ENCODE measurements at places on chromosomes 2 and 18.

DNA sequence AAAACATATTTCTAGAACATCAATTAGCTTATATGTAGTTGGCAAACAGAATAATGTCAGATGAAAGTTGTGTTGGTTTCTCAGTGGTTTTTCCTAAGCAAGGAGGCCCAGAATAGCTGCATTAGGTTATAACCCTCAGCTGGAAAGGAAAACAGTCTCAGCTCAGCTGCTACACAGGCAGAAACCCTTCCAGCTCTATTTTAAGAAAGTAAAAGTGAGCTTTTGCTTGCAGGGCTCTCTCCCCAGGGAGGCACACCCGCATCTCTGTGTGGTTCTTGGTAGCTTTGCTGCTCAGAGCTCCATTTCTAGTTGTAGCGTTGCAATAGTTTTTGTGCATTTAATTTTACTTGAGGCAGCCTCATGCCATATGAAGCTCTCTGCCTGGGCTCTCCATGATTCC, 54.6 kb downstream of the PIKFYVE start:
- DNase-seq = no peak

DNA sequence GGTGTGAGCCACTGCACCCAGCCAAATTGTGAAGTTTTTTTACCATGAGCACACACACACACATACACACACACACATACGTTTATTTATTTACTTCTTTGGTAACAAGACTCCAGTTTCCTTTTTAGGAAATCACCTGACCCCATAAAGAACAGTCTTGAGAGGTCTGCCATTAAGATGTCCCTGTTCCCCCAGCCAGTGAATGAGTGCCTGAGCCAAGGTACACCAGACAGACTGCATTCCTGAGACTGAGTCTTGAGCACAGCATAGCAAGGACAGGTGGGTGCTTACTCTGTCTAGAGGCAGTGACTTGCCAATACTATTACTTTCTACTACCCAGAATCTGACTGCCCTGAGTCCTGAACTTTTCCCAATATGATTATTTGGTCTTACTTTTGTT, 167.2 kb upstream of the SATB2 start:
- DNase-seq = no peak

DNA sequence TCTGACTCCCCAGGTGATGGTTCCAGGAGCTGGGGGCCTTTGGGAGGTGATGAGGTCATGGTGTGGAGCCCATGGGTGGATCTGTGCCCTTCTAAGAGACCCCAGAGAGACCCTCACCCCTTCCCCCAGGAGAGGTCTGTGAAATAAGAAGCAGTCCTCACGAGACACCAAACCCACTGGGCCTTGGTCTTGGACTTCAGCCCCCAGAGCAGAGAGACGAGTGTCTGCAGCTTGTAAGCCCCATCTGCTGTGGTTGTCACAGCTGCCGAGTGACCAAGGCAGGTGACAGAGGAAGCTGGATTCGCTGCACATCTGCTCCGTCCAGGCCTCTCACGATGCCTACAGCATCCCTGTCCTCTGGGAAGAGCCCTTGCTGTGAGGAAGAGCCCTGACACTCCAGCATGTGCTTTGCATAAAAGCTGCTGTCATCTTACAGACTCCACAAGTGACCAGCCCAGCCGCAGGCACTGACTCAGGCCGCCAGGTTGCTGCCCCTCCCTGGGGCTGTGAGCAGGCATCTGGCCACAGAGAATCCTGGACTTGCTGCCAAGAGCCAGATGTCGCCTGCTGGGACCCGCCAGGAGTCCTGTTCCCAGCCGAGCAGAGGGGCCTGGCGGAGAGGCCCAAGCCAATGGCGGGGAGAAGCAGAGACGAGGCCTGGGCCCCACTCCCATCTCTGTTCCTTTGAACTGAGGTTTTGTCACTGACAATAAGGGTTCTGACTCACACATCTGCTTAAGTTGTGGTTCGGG, 150.8 kb downstream of the PXDN start:
- DNase-seq = no peak

GRCh38 chr2:174635776-174636404, 38.3 kb upstream of the WIPF1 start:
- DNase-seq = no peak

DNA sequence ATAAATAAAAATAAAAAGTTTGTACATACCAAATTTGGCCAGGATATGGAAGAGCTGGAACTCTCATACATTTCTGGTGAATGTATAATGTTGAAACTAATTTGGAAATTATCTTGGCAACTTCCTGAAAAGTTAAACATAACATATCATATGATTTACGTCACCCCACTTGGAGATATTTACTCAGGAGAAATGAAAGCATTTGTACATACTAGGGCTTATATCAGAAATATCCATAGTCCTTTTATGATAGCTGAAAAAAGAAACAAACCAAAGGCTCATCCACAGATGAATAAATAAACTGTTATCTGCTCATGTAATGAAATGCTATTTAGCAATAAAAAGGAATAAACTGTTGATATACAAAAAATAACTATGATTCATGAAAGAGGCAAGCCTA, 318.2 kb upstream of the NRXN1 start:
- DNase-seq = no peak

DNA sequence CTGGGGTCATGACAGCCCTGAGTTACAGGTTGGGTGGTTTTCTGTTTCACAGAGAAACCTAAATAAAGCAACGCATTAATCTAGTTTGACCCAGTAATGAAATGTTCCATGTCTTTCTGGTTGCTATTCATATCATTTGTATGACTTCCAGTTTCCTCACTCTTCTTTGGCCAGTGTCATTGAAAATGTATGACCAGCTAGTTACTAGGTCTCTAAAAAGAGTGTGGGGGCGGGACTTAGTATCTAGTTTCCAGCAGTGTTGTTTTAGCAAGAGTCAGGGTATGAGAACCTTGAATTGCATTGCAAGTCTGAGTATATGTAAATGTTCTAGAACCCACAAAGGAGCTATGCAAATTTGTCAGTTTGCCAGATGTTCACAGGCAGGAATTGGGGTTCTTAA, 47.7 kb downstream of the SLC9A2 start:
- no peak for DNase-seq

DNA sequence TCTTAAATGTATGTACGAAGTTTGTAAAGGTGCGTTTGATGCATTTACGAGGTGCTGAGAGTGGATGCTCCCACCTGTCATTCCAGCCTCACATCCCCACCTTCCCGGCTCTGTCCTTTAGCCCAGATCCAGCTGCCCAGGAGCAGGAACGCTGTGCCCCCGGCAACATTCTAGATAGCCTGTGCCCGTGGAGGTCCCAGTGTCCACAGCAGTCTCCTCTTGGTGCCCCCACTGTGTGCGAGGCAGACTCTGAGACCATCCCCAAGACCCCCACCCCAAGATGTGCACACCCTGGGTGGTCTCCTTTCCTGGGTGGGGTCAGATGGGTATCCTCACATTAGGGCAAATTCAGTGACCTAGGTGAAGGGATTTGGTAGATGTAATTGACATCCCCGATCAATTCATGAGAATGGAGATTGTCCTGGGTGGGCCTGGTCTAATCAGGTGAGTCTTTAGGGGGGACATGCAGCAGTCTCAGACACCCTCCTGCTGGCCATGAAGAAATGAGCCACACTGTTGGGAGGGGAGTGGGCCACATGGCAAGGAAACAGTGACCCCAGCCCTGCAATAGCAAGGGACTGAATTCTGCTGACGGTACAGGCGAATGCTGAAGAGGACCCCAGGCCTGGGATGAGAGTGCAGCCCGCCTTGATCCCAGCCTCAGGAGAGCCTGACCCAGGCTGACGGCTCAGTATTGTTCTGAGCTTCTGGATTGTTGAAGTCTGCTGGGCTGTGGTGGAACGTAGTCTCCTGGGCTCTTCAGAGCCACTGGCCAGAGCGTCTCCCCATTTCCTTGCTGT, 203.3 kb downstream of the FAM210A start:
- DNase-seq = no peak

DNA sequence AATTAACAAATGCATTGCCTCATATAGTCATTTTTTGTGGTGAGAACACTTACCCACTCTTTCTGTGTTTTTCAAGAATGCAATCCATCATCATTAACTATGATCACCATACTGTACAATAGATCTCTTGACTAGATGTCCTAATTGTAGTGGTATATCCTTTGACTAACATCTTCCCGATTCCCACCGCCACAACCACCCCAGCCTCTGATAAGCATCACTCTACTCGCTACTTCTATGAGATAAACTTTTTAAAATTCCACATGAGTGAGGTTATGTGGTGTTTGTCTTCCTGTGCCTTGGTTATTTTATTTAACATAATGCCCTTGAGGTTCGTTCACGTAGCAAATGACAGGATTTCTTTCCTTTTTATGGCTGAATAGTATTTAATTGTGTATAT, 6.6 kb downstream of the VWA3B start:
- no peak for DNase-seq

- DNase-seq = no peak
Measured at GRCh38 chr2:161576421-161576820, 47.8 kb upstream of the SLC4A10 start.

DNA sequence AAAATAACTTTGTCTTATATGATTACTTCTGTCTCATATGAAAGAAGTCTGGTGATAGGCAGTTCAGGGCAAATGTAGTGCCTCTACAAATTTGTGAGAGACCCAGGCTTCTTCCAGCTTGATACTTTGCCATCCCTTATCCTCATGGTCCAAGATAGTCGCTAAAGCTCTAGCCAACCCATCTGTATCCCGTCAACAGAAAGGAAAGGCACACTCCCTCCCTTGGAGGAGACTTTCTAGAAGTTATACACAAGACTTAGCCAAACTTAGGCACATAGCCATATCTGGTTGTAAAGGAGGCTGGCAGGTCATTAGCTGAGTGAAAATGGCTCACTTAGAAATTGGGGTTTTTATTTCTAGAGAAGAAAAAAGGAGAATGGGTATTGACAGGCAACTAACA, 14.3 kb upstream of the EHBP1 start:
- DNase-seq = no peak

DNA sequence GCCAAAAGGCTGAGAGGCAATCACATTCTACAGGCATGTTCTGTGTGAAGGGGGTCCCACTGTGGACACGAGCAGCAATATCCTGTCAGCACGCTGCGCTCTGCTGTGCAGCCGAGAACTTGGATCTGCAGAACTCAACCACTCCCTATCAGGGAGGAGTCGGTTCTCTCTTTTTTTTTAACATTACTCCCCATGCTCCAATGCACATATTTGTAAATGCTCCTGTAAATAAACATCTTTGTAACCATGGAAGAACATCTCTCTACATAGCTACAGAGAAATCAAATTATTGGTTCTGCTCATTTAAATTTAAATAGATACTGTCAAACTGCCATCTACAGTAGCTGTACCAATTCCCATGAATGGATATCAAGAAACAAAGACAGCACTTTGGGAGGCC, 3.0 kb upstream of the ANKRD23 start:
- no peak for DNase-seq

- DNase-seq = no peak
Measured at GRCh38 chr2:88815697-88816096, 124.2 kb downstream of the RPIA start.

- DNase-seq = no peak
Measured at GRCh38 chr18:9870431-9871008, 15.3 kb upstream of the TXNDC2 start.

DNA sequence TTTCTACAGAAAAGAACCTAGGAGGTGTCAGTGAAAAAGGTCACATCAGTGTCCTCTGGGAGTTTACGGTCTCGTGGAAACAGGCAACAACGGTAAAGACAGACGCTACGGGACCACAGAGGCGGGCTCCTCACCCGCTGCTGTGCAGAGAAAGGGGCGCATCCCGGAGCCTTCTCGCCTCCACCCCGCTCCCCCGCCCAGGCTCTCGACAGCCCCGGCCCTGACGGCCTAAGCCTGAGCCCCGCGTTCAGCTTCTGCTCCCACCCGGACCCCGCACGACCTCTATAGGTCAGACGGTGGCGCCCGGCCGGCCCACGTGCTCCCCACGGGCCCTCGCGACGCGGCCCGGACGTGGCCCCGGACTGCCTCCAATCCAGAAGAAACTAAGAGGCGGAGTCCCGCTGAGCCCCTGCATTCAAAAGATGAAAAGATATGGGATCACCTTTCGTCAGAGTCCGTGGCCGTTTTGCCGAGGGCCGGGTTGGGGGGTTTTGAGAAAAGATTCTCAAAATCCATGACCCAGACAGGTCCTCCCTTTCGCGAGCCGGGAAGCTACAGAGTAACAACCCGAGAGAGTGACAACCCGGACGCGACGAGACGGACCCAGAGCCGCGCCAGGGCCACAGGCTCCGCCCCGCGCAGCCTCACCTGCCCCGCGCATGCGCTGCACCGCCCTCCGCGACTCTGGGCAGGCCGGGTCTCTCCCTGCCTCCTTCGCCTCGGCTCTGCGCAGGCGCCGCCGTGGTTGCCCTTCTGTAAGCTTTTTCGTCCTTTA, at the start of gene ZC3H8:
Gene ZC3H8 (minus strand): TSS at position 577 of the 775 bp plus-strand sequence. CDS start 61 bp downstream, at position 516.
- peak; percentile 96 for DNase-seq
